ENCODE measurements at places on chromosomes 2 and 18.

GRCh38 chr18:58204776-58205442, 160.9 kb downstream of the NEDD4L start:
- no peak for DNase-seq

- no peak for DNase-seq
Observed at GRCh38 chr2:226354434-226354833, 445.2 kb downstream of the IRS1 start.

GRCh38 chr18:65725251-65726050, 25.4 kb upstream of the CDH7 start:
- DNase-seq = no peak

DNA sequence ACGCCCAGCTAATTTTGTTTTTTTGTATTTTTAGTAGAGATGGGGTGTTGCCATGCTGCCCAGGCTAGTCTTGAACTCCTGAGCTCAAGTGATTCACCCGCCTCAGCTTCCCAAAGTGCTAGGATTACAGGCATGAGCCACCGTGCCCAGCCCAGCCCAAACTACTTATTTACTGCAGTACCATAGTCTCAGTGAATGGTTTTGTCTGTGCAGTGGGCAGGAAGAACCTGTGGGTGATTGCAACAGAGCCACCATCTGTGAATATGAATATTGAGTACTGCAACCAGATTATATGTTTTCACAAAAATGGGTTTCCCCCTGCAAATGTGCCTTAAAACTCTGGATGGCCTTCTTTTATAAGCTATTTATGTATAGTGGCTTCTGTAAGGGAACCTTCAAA, 9.1 kb downstream of the MPPE1 start:
- DNase-seq = no peak

GRCh38 chr18:44437603-44438002, 243.1 kb upstream of the SETBP1 start:
- no peak for DNase-seq
